ENCODE measurements at places on chromosomes 7 and 10. TPM values are rescaled to one million over a fixed set of nuclear protein-coding genes. Genes with fewer than 3 reads are reported as not detected.

The CHCHD2 gene
- total RNA-seq, result 474 TPM

The LAMB4 gene
- total RNA-seq, result 0.30 TPM

DNA sequence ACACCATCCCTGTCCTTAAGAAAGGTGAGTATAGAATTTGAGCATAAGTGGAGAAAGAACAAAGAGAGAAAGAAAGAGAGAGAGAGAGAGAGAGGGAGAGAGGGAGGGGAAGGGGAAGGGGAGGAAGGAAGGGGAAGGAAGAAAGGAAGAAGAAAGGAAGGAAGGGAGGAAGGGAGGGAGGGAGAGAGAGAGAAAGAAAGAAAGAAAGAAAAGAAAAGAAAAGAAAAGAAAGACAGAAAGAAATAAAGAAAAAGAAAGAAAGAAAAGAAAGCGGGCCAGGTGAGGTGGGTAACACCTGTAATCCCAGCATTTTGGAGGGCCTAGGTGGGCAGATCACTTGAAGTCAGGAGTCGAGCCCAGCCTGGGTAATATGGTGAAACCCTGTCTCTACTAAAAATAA, 19.9 kb downstream of the CCL24 start:
- no peak for DNase-seq

- DNase-seq, result no peak
These were observed 25.1 kb upstream of the LIMK1 start for GRCh38 chr7:74058486-74058885.

Data from Right ventricle myocardium superior (tissue), 1 donor.